ENCODE measurements at places on chromosomes 2 and 18.

DNA sequence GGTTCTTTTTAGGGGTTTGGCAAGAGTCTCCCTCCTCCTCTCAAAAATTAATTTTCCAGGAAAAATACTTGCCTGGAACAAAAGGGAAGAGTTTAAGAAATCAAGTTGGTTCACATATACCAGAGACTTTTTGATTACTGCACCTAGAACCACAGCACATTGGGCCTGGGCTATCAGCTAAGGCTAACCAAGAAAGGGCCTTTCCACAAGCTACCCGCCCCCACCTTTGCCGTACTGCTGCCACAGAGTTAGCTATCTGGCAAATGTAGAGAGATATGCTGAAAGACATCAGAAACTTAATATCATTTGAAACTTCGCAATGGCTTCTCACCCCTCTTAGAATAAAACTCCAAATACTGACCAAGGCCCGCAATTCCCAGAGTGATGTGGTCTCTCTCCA lies 76.9 kb downstream of the AAK1 start:
- no peak for DNase-seq

DNA sequence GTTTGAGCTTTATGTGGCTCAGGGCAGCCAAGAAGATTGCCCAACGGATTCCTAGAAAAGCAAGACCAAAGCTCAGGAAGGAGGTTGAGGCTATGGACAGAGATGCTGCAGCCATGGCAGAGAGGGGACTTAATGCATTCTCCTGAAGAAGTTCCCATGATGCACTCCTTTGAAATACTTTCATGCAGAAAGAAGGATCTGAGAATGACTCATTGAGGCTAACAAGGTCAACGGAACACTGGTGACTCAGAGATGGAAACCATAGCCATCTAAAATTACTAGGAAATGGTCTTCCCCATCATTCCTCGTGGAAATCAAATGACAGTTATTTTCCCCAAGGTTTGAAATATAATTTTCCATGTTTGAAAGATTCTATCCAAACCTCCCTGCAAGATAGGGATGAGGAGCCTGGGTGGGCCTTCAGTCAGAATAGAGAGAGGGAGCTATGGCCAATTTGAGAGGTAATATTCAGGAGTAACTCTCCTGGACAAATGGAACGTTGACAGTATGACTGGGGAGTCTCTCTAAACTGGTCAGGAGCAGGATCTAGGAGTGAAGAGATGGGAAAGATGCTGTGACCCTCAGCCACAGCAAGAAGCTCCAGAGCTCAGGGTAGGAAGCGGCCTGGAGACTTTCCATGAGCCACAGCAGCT lies 63.0 kb downstream of the REEP1 start:
- no peak for DNase-seq

- DNase-seq: no peak
Observed at GRCh38 chr2:142041105-142041504, 89.7 kb downstream of the LRP1B start.

- no peak for DNase-seq
Observed at GRCh38 chr2:3349211-3349693, 28.4 kb downstream of the EIPR1 start.

DNA sequence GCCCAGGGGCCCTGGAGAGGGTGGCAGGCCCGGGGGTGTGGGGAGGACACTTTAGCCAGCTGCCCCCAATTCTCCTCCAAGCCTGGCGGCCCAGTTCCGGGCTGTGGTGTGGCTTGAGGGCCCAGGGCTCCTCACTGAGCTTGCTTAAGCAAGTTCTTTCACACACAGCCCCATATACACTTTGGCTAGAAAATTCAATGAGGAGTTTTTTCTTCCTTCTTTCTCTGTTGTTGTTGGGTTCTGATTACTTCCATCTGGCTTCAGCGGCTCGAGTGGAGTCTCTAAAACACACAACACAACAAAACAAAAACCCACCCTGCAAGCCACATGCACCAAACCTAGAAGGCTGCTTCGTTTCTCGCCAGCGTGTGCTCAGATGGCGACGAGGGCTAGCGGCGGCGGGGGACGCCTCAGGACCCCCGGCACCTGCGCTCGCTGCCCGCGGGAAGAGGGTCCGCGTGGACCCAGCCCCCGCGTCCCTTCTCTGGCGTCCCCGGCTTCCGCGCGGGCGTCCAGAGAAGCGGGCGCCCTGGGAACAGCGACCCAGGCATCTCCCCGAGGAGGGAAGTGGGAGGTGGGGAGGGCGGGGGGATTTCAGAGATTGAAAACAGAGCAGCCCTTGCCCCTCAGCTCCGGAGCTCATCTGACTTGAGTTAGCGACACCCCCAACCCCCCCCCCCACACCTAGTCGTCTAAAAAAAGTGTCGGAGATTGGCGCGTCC lies 577 bp upstream of the GLI2 start:
- peak; percentile 61 for DNase-seq

DNA sequence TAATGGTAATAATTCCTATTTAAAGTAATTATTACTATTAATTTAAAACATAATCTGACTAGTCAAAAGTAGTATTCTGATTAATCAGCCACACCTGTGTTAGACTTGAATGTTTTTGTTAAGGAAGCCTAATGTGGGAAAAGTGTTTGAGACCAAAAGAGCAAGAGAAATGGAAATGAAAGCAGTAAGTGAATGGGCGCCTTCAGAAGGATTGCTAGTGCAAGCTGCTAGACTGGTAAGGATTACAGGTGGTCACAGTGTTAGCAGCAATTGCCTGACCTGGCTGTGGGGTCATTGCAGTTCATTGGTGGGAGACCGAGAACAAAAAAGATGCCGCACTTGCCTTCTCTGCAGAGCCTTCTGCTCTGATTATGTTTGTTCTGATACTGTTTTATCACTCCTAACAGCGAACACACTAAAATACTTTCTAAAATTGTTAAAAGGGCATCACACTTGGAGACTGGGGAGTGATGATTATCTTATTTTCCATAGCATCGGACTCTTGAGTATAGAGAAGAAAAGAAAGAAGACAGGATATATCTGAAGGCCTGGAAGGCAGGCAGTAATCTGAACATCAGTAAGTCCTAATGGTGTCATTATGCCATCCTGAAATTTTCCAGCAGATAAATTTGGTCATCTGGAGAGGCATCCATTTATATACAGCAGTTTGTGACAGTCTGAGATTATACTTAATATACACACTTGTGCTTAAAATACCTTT lies 5.8 kb downstream of the SOCS6 start:
- no peak for DNase-seq

DNA sequence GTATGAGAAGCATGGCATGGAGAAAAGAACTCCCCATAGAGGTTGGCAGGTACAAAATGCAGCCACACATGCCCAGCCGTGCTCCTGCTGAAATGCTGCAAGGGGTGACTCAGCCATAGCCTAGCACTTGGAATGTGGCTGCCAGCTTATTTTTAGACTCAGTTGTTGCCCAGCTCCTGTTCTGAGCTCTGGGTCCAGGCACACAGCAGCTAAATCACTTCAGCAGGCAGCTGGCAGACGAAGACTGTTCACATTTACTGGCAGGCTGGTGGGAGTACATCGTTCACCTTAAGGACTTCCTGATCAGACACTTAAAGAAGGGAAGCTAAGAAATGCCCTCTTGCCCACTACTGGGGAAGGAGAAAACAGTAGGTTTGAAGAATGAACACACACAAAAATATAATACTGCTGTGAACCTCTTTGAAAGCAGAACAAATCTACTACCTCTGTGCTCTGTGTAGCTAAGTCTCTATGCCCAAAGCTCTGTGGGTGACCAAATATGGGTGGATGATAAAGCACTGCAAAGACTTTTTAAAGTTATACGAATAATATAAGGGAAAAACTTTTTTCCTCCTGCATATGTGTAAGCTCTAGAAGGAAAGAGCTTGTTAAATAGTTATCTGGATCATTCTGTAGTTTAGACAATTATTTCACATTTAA lies 146.1 kb downstream of the LNPK start:
- DNase-seq: peak; percentile 81

GRCh38 chr2:59530258-59530657 lies 1023.2 kb downstream of the BCL11A start:
- DNase-seq: no peak

GRCh38 chr2:43109261-43109743 lies 117.1 kb downstream of the ZFP36L2 start:
- no peak for DNase-seq

- no peak for DNase-seq
Observed at GRCh38 chr2:111904726-111905474, 6.5 kb downstream of the MERTK start.

- no peak for DNase-seq
Observed at GRCh38 chr2:39949131-39949530, 170.1 kb upstream of the THUMPD2 start.

- DNase-seq: no peak
Observed at GRCh38 chr2:179685146-179685545, 176.3 kb downstream of the ZNF385B start.
